Activated CD4-positive, alpha-beta T cell treated with anti-CD3 and anti-CD28 coated beads, Interleukin-2, amount 10 ng/mL, durations not matched to agents 7 days and 5 days (primary cell): ENCODE measurements at places on chromosomes 2 and 18. TPM values are rescaled to one million over a fixed set of nuclear protein-coding genes. Genes with fewer than 3 reads are reported as not detected.
A peak's percentile ranks its signal among the peaks of the same experiment; 100 is the strongest.

Gene ASB18
- total RNA-seq = not detected

Gene CNTNAP5
- not detected for total RNA-seq

Gene PNKD
- total RNA-seq = 39.1 TPM

Gene SERPINB11
- total RNA-seq = not detected

Gene MGAT5
- total RNA-seq = 56.7 TPM

Gene SLC14A1
- 7.3 TPM for total RNA-seq

Gene C2orf80
- not detected for total RNA-seq

DNA sequence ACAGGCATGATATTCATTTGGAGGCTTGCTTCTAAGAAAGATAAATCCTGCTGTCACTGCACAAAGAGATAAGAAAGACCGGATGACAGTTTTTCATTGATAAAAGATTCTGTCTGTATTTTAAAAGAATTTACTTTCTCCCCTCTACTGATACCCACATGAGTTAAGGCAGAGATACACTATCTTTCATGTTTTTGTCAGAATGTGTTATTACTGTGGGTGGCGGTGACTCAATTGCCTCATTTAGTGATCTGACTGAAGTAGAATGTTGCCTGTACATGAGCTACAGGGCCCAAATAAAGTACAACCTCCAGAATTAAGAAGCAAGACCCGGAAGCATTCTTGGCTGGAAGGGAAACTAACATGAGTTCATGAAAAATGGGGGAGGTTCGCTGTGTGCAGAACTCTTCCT is 480.0 kb downstream of the SLC4A3 start:
- no peak for DNase-seq

GRCh38 chr18:52150050-52150449 is 189.9 kb upstream of the DCC start:
- no peak for DNase-seq

DNA sequence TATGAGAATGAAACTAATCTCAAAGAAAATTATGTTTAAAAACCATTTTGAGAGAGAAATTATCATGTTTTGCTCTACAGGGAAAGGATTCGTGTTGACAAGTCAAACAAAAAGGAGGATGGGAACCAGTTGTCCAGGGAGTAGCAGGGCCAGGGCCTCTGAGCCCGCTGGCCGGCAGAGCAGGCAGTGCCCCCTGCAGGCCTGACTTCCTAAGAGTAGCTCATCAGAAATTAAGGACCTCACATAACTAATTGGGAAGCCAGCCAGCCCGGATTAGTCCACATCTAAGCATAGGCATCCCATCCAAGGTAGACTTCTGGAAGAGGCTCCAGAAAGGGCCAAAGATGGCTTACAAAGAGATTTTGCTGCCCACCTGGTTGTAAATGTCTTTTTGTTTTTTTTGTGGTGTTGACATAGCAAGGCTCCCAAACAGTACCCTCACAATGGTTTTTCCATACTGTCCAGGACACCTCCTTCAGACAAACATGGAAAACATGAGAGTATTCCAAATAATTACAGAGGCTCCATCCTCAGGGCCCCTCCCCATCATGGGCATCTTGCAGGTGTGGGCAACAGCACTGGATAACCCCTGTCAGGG is 241.2 kb upstream of the TANK start:
- DNase-seq = peak; percentile 19

DNA sequence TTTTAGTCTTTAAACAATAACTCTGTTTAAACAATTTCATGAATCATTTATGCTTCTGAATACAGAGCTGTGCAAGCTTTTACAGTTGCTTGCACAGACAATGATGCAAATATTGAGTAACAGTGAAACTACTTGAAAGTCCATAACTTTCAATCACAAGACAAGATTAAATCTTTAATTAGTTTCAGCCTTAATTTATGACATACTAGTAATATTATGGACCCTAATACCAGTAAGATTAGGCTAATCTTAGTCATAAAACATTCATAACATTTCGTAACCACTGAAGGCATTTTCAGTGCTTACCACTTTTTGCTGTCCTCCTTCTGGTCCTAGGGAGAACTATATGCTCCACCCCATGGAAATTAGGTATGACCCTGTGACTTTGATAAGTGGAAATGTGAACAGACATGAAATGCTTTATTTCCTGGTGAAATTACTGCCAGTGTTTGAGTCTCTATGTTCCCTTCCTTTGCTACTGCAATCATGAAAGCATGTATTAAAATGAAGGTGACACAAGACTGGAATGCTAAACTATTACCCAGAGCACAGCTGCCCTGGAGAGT is 1.8 kb upstream of the COBLL1 start:
- no peak for DNase-seq

DNA sequence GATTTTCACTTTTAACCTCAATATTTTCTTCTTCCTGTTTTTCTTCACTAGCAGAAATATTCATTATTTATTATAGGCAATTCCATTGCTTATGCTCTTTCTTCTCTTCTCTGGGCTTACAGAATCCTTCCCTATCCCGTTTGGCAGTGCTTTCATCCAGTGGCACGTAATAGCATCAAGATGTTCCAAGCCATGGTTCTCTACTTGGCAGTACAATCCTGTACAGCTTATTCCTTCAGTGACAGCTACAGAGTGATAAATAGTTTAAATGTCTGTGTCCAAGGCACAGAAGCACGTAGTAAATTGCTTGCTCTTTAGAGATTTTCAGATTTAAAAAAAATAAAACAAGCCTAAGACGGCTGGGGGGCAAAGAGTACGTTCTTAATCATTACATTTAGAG is 1964.3 kb downstream of the SUCLG1 start:
- no peak for DNase-seq

GRCh38 chr2:153551698-153552097 is 73.1 kb upstream of the RPRM start:
- DNase-seq = no peak

DNA sequence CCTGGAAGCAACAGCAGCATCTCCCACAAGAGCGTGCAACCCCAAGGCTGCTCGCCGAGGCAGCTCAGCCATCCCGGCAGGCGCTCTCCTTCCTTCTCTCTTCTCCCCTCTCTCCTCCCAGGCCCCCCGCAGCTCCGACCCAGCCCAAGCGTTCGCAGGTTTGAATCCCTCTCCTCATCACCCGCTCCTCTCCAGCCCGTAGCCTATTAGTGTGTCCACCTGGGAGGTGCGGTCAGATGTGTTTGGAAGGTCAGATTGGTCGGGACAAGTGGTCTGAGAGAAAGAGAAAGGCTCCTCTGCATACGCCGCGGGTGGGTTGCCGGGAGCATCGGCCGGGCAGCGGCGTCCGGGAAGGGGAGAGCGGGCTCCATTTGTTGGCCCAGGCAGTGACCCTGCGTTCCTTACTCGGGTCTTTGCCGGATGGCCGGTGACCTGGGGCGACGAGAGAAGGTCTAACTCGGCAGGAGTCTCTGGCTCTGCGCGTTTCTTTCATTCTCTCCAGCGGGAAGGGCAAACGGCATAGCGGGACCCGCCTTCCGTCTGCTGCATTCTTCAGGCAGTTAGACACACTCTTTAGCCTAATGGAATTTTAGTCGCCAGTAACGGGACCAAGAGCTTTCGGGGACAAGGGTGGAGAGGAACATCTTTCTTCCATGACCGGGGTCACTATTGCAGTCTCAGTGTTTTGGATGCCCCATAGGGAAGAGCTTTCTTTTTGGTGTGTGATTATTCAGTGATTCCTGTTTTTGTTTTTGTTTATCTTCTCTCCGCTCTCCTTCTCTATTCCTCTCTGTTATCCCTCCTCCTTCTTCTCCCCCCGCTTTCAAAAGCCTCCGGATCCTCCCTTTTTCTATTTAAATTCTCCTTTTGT is 1.1 kb upstream of the TMEFF2 start:
- DNase-seq = no peak

GRCh38 chr2:9700109-9700495 is 69.3 kb upstream of the YWHAQ start:
- no peak for DNase-seq

DNA sequence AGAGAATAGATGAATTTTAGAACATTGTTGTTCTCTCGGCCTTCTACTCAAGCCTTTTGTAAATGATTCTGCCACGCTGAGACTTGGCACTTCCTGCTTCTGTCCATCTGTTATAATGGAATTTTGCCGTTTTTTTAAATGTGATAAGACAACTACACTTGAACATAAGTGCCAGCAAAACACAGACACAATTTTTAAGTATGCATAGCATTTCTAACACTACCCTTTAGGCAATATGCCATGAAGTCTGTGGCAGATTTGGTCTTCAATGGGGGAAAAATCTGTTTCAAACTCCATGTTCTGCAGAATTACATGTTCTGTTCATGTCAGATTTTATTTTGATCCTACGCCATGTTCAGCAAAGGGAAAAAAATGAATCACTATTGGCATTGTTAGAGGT is 1170.7 kb upstream of the SLC39A10 start:
- DNase-seq = no peak

DNA sequence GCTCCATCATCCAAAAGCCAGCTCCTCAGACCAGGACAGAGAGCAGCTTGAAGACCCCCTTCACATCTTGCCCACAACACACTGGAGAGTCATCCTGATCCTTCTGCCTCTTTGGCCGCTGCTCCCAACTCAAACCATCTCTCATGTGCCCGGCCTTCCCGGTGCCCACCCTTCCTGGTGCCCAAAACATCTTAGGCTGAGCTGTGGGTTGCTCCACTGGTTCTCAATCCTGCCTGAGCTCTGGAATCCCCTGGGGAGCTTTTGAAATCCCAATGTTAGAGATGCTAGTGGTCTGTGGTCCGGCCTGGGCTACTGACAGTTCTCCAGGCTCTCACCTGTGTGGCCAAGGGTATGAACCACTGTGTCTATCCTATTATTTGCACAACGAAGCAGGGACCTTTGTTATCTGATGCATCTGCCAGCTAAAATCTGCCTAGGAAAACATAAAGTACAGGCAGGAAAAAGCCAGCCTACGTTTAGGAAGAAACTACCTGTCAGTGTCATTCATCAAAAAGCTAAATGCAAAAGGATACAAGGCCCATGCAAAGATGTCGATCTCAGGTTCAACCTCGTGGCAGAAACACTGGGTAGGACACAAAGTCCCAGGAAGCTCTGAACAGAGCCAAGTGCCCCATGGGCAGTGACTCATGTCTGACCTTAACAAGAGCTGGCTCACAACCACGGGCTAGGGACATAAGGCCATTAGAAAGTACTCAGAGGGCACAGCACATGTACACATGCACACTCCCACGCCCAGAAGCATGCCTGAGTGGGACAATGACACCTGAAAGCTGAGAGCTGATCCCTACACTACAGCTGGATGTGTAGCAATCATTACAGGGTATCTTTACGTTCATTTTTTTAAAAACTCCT is 30.8 kb downstream of the TBC1D8 start:
- no peak for DNase-seq

GRCh38 chr2:33011941-33012340 is 65.2 kb downstream of the LTBP1 start:
- no peak for DNase-seq

- no peak for DNase-seq
Observed at GRCh38 chr18:54973046-54973445, 13.8 kb upstream of the CCDC68 start.
